Ureter (tissue), 1 donor: ENCODE measurements at places on chromosomes 2 and 18. TPM values are rescaled to one million over a fixed set of nuclear protein-coding genes. Genes with fewer than 3 reads are reported as not detected.

GRCh38 chr18:45715212-45715780 is 8.7 kb upstream of the SLC14A1 start:
- DNase-seq: no peak

DNA sequence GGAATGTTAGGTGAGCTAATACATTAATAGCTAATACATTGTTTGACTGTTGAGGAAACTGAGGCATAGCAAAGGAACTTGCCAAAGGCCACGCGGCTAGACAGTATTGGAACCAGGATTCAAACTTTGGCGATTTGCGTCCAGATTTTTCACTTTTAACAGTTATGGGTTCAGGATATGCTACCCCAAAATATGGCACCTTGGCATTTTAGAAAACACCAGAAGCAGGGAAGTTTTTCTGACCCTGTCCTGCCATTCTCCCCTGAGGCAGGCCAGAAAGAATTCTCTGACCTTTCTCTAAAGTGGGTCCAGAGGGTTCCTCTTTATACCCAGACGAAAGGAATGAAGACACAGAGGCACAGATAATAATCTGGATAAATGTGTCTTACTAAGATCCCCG is 166.9 kb downstream of the MYCN start:
- no peak for DNase-seq

DNA sequence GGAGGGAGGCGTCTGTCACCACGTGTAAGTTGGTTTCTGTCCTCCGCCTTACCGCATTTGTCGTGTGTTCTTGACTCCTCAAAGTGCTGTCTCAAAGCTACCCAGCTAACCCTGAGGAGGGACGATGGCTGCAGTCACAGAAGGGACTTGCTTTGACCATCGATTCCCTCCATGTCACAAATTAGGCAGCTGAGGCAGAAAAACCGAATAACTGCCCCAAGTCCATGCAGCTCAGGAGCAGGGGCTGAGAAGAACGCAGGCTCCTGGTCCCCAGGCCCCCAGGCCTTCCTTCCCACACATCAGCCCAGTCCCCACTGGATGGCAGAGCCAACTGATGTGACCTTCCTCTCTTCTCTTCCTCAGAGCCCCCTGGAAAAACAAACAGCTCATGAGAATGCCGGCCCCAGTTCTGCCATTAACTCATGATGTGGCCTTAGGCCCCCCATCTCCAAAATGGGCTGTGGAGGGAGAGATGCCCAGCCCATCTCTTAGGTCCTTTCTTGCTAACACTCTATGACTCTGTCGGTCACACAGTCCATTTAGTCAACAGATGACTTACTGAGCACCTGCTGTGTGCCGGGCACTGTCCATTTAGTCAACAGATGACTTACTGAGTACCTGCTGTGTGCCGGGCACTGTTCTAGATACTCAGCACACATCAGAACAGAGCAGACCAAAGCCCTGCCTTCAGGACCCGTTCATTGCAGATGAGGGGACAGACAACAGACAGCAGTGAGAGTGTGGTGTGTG is 19.6 kb downstream of the MTERF4 start:
- DNase-seq: no peak

GRCh38 chr2:169746240-169746639 is 12.6 kb downstream of the KLHL23 start:
- DNase-seq: no peak

DNA sequence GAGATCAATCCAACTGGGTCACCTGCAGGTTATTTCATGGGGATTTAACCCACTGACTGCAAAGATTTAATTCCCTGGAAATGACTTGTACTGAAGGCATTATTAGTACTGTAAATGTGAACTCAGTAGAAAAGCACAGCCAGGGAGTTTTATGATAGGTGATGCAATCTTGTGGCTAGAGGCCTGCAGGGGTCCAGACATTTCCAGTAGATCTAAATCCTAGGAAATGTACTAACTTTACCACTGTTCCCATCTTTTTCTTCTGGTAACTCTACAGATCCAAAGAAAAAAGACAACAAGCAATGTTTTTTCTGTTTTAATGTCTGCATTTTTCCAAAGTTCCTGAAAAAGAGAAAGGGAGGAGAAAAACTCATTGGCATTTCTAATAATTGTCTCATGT is 500.1 kb downstream of the ARHGAP15 start:
- DNase-seq: no peak

- DNase-seq: no peak
Observed at GRCh38 chr2:240645801-240646175, 20.5 kb downstream of the GPR35 start.

DNA sequence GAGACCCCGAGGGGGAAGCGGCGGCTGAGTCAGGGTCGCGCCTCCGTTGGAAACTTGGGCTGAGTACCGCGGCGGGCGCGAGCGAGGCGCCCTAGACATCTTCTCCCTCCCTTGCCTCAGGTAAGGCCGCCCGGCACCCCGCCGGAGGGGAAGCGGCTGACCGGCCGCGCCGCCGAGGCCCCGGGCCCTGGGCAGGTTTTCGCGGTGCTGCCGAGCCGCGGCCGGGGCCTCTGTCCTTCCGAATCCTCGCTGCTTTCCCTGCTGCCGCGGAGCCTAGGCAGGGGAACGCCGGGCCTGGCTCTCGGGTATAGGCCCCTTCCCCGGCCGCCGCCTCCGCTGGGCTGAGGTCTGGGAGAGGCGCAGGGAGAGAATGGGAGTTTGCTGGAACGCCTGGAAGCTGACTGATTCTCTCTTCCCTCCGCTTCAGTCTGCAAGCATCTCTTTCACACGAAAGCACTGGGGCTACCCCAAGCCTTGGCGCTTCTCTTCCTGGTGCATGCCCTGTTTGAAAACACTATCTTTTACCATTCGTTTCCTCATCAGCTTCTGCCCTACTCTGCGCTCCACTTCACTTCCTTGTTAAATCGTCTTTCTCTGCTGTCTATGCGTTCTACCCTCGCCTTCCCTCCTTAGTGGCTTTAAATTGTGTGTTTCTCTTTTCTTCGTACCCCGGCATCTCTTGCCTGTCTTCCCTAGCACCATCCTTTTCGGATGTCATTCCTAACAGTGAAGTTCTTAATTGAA is 652 bp downstream of the PPM1B start:
- DNase-seq: peak; percentile 59

DNA sequence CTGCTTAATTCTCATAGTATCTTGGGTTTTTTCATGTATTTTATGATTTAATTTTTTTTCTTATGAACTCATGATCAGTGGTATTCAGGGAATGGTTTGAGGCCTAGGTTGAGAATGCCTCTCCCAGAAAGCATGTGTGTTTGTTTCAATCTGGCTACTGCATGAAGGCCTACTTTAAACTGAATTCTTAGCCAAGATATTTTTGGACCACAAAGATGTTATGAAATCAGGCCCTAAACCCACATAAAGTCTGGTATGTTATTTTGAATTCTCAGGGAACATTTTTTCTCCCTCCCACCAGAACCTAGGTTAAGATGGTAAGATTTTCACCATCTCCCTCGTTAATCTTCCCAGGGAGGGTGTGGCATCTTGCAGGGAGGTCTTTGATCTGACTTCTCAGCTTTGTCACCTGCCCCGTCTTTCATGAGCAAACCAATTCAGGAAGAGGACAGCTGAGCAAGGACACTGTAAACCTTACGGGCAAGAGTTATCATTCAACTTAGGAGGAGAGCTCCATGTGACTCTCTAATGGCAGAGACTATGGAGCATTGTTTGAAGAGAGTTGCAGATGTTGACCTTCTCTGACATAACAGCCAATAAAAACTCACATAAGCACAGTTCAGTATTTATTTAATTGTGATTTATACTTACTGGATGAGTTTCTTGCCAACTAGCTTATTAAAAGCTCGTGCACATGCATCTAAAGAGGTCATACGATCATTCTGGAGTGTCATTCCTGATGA is 21.3 kb upstream of the ACKR3 start:
- no peak for DNase-seq

The DCDC2C gene
- not detected for total RNA-seq

DNA sequence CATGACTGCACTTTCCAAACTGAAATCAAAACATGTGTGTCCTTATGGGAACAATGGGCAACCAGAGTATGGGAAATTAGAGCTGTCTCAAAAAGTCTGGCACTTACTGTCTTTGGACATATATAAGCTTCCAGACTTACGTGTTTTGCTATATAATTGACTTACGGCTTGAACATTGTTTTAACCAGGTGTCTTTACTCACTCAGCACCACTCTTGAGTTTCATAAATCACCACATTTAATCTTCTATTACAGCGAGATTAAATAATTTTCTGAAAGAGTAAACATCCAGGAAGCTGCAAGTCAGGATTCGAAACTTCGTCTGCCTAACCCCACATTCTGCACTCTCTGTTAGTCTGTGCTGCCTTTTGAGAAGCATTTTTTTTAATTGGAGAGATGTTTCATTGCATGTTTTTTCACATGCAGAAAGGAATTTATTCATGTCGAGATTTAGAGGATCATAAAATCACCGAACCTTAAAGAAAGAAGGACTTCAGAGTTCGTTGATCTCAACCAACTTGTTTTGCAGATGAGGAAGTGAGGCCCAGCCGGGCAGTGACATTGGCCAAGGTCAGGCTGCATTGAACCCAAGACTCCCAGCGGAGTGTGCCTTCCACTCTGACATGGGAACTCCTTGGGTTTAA is 137.3 kb downstream of the SETBP1 start:
- no peak for DNase-seq

DNA sequence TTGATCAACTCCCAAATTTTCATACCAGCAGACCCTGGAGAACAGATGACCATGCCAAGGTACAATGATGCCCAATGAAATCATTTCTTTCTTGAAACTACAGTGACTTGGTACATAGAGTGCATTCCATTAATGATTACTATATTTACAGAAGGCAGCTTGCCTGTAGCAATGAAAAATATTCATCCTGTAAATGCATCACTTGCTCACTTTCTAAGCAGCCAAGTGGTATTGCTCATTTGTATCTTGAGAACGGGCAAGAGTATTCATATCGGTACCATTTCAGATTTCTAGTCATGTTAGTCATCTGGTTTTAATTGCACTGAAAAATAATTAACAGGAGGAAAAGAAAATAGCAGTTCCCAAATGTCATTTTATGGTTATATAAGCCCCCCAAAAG is 59.6 kb downstream of the VIL1 start:
- no peak for DNase-seq

The VWA3B gene
- total RNA-seq: 1.7 TPM

DNA sequence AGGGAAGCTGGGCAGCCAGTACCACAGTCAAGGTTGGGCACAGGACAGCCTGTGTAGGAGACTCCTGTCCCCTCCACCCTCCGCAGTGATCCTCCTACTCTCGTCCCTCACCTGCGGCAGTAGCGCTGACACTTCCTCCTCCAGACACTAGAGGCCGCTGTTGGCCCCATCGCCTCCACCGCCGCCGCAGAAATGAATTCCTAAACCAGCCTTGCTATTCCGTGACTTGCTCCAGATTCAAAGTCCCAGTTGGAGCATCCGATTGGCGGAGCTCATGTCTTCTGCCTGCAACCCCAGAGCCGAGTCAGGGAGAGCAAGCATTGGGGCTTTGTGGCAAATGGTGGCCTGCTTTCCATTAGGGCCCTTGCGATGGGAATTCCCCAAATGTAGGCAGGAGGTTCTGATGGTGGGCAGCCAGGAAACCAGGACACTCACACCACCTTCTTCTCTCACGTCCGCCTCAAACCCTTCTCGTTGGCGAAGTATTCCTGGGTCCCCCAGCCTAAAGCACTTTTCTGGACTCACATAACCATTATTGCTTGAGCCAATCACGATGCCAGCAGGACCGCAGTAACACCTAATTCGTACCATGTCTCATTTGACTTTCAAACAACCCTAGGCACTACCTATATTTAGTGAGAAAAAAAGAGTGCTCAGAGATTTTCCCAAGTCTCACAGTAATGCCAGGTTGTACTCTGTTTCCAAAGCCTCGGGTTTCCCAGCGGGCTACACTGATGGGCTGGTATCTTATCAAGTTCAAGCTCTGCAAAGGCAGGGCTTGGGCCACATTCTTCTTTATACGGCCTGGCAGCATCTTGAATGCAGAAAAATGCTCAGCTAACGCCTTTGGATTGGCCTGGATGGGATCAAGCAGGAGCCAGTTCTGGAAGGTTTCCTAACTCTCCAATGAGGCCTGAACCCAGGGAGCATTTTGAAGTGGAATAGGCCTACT is 1.2 kb upstream of the DNAJB2 start:
- peak; percentile 78 for DNase-seq

GRCh38 chr2:230128623-230129342 is 60.1 kb upstream of the SLC16A14 start:
- DNase-seq: peak; percentile 47

DNA sequence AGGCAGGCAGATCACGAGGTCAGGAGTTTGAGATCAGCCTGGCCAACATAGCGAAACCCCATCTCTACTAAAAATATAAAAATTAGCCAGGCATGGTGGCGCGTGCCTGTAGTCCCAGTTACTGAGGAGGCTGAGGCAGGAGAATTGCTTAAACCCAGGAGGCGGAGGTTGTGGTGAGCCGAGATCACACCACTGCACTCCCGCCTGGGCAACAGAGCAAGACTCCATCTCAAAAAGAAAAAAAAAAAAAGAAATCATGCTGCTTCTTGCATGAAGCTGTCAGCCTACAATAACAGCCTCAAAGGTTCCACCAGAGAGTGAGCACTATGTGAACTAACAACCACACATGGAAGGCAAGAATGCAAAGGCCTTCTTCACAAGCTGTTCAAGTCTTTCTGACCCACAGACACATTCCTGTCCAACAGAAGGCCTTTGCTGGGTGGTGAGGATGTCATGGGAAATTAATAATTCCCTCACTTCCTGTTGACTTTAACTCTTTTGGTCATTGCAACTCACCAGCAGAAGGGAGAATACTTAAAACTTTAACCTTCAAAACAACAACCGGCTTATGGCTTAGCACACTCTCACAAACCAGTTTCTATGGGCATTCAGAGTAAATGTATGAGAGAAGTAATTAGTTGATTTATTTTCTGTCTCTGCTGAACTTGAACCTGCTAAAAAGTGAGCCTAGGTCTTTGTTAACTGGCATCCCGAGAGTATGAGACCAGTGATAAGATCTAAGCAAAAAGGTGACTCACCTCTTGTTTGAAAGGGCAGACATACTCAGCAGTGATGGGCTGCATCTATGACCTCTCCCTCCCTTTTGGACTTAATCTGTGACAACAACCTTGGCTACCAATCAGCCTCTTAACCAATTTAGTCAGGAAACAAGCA is 11.8 kb downstream of the PLEKHM3 start:
- DNase-seq: no peak

DNA sequence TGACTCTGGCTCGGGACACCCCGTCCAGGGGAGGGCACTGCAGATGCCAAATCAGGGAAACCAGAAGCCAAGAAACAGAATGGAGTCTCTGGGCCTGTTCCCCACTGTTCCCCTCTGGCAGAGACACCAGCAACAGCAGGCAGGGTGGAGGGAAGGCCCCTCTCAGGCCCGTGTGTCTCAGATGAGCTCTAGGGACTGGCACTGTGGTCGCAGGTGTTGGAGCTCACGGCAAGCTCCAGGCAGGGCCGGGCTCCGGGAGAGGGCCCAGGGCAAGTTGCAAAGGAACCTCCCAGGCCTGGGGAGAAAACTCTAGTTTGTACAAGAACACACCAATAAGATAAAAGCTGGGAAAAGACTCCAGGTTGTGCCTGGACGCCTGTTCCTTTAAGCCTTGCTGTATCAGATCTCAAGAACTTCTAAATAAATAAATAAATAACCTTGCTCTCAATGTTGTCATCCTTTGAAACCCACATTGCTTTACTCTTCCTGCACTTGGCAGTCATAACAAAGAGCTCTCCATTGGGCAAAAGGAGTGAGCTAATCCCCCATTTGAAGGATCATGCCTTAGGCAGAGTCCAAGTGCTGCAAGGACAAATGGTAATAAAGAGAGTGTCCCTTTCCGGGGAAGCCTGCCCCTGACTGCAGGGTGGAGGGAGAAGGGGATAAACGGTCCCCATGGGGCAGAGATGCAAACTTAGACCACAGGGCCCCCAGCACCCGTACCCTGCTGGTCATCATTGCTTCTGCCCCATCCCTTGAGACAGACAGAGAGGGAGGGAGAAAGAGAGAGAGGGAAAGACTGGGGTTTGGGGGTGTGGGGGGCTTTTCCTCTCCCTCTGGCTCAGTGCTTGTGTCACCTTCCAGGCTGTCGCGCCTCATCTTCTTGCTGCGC is 33.3 kb downstream of the CNGA3 start:
- DNase-seq: no peak
